ENCODE measurements at places on chromosomes 2 and 18.

GRCh38 chr18:62418258-62418657 is 93.1 kb downstream of the TNFRSF11A start:
- no peak for DNase-seq

DNA sequence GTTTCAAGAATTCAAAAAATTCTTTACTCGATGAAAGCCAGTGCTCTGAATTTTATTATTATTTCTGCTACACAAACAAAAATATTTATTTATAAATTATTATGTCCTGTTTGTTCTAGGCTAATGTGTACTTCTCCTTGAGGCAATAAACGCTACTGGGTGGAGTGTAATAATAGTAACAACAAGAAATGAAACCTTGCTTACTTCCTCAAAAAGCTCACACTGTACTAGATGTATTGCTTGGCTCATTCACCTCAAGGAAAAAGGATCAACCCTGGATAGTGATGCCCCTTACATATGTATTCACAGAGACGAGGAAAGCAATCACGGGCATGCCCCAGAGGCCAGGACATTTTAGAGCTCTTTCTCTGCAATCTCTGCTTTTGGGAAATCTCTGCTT is 685.6 kb upstream of the NXPH2 start:
- no peak for DNase-seq

DNA sequence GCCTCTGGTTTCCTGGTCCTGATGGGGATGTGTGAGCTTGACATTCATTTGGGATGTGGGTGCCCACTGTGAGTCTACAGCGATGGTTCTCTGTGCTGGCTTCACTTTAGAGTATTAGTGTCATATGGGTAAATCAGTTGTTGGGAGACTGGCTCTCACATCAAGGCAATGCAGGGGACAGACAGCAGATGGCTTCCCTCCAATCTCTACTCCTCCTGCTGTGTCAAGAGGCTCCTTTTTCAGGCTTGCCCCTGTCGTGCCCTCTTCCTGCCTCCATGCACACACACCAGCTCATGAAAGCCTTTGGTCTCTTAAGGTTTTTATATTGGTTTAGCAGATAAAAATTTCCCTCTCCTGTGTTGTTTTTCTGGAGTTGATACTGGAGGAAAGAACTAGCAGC is 315.6 kb downstream of the RDH14 start:
- DNase-seq: no peak

DNA sequence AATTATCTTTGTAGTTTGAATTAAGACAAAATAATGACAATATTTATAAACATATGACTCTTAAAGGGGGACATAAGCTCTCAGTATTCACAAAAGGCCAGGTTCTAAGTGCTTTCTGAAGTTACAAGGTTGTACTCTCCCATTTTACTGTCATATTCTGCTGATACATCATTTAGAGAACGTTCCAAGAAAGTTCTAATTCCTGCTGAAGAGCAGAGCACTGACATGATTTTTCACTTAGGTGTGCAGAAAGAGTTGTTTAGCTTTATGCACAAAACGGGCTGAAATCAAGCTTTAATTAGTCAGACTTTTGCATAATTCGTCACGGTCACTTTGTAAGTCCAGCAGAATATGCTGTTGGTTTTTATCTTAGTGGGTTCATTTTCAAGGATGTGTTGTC is 37.3 kb downstream of the ADAM23 start:
- DNase-seq: no peak

GRCh38 chr2:1458432-1458831 is 45.2 kb downstream of the TPO start:
- no peak for DNase-seq

DNA sequence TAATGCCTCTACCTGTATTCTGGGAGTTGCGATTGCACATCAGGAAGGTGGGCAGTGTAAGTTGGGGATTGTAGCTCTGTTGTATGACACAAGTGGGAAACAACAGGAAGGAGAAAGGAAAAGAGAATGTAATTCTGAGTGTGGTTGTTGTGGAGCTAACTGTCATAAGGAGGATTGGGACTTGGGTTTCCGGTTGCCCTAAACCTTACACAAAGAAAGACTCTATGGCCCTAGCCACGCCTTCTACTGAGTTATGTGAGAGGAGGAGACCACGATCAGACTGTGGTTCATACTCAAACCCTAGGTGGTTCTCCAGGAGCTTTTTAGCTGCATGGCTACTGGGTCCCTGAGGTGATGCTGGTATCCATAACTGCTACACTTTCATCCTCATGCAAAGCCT is 86.5 kb downstream of the TANC1 start:
- DNase-seq: no peak

DNA sequence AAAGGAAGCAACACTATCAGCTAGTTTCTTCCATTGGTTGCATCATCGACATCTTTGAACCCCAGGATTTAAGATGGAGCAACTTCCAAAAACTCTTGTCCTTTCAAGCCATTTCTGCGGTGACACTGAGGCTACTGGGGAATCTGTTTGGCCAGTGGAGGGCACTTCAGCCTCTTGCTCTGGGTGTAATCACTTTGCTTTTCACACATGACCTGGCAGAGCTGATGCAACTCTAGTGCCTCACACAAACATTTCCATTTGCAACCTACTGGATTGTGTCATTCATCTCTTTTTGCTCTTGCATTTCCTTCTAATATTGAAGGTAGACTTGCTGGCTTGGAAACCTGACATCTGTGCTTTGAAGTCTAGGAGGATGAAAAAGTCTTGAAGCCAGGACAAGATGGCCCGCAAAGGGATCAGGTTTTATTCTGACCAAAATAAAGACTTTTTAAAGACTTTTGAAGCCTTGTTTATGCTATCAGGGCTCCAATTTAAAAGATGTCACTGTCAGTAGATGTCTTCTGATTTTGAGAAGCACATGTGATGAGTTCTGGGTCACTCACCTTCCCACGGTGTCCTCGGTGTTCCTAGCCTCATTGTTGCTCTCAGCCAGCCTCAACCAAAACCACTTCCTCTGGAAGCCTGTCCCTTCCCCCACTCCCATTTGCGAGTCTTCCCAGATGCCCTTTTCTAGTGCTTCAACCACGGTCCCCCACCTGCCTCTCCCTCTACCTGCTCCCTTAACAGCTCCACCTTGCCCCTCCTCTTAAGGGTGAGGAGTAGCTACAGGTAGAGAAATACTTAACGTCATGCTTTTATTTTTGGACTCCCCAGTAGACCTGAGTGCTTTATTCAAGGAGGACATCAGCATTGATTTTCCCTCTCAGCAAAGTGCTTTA is 69.7 kb upstream of the KCNE4 start:
- DNase-seq: no peak

DNA sequence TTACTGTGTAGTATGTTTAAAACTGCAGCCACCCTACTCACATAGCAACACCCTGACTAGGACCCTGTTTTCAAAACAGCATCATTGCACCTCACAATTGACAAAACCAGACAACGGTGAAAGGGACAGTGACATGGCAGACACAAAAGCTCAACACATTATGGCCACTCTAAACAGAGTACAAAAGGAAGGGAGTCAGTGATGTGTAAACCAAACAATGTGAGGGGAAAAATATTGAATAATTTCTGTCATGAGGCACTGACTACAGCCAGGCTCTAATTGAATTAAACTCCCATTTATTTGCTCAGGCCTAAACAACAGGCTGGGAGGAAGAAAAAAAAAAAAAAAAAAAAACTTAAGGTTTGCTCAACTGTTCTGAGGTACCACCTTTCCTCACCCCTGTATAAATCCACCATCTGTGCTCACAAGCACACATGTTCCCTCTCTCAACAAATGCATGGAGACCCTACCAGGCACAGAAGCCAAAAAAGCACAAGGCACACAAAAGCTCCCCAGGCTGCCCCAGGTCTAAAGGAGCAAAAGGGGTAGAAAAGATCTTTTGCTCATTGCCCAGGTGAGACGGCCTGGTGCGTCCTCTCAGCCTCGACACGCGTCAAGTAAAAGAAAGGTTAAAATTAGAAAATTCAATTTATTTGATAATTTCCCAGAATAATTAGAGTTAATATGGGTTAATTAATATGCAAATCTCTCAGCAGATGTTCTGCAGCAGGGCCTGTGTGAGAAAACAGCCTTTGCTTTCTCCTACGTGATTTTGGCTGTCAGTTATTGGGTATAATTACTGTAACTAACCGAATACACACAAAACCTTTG is 80.9 kb downstream of the ZEB2 start:
- DNase-seq: no peak

- DNase-seq: no peak
These were observed 148.2 kb upstream of the ZNF516 start for GRCh38 chr18:76643199-76643598.

DNA sequence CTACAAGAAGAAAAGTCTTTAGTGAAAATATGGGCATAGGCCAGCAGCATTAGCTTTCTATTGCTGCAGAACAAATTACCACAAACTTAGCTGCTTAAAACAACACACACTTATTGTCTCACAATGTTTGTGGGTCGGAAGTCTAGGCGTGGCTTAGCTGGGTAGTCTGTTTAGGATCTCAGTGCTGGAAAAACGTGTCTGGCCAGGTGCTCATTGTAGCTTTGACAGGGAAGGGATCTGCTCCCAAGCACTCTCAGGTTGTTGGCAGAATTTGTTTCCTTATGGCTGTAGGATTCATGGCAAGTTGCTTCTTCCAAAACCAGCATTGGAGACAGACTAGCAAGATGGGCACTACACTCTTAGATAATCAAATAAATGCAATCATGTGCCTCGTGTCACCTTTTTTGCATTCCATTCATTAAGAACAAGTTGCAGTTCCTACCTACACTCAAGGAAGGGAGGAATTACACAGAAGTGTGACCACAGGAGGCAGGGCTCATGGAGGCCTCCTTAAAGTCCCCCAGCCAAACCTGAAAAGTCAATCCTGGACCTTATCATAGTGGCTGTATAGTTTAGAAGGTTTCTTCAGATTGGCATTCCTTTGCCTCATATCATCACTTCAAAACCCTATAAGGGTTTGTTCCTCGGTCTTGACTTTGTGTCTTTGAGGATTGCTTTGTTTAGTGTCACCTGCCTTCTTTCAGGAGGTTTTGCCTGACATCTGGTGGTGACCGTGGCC is 17.3 kb downstream of the MRPL30 start:
- no peak for DNase-seq

GRCh38 chr2:38039121-38039910 is 36.6 kb downstream of the CYP1B1 start:
- DNase-seq: no peak

GRCh38 chr2:100691846-100692245 is 128.1 kb upstream of the NPAS2 start:
- no peak for DNase-seq
